ENCODE measurements at places on chromosomes 2 and 18. TPM values are rescaled to one million over a fixed set of nuclear protein-coding genes. Genes with fewer than 3 reads are reported as not detected.

The HOXD13 gene
- total RNA-seq: not detected

The SCN2A gene
- total RNA-seq: 174 TPM

The CTAGE1 gene
- not detected for total RNA-seq

The EEF1B2 gene
- 376 TPM for total RNA-seq

The MCM6 gene
- total RNA-seq: 24.7 TPM

The MARCHF4 gene
- total RNA-seq: 18.5 TPM

The KRTCAP3 gene
- total RNA-seq: not detected

The AP1S3 gene
- 8.5 TPM for total RNA-seq

The MPP4 gene
- 0.63 TPM for total RNA-seq

The TBR1 gene
- total RNA-seq: 132 TPM

The GCFC2 gene
- total RNA-seq: 31.3 TPM

The NEU4 gene
- 0.63 TPM for total RNA-seq

The LYG2 gene
- not detected for total RNA-seq

The SATB2 gene
- total RNA-seq: 826 TPM

The WNT6 gene
- total RNA-seq: not detected

The MSGN1 gene
- not detected for total RNA-seq

The NYAP2 gene
- 21.9 TPM for total RNA-seq

The TMEM198 gene
- total RNA-seq: 15.7 TPM

The NPHP1 gene
- 6.3 TPM for total RNA-seq

The COL4A4 gene
- 0.94 TPM for total RNA-seq

The RGPD8 gene
- 75.7 TPM for total RNA-seq

The GPR55 gene
- not detected for total RNA-seq

The M1AP gene
- total RNA-seq: not detected

The CPLX4 gene
- total RNA-seq: not detected

The ALK gene
- 2.5 TPM for total RNA-seq

The AGXT gene
- not detected for total RNA-seq

The PSMD14 gene
- total RNA-seq: 100 TPM

The GPR17 gene
- 6.3 TPM for total RNA-seq

The C1QL2 gene
- total RNA-seq: 1.6 TPM

The LINC00305 gene
- not detected for total RNA-seq

The TMEM169 gene
- total RNA-seq: 19.1 TPM

The OTOS gene
- total RNA-seq: not detected

The CAMKMT gene
- 9.1 TPM for total RNA-seq

The CYP27C1 gene
- total RNA-seq: 3.1 TPM

The IL36A gene
- total RNA-seq: not detected

The ARHGAP25 gene
- total RNA-seq: 1.3 TPM

The KCNG3 gene
- total RNA-seq: 0.31 TPM

The CACNB4 gene
- 132 TPM for total RNA-seq

The DSEL gene
- total RNA-seq: 74.5 TPM

The SGPP2 gene
- 1.3 TPM for total RNA-seq

The MC5R gene
- 5.0 TPM for total RNA-seq

The DNAJC5G gene
- total RNA-seq: not detected

The UBXN4 gene
- total RNA-seq: 88.3 TPM

The ZNF407 gene
- total RNA-seq: 46.0 TPM

The TPRKB gene
- total RNA-seq: 32.9 TPM

The TMEM200C gene
- 12.8 TPM for total RNA-seq

The CHRNG gene
- not detected for total RNA-seq

The TOGARAM2 gene
- under 0.01 TPM for total RNA-seq

The EGR4 gene
- total RNA-seq: not detected

The TRIB2 gene
- total RNA-seq: 69.5 TPM

The MEP1B gene
- total RNA-seq: not detected

The ACTG2 gene
- total RNA-seq: not detected

The EMILIN1 gene
- 2.2 TPM for total RNA-seq

The DPYSL5 gene
- total RNA-seq: 184 TPM

The TXNDC2 gene
- not detected for total RNA-seq

The FOXD4L1 gene
- 0.63 TPM for total RNA-seq

Measured in parietal lobe (tissue), 2 donors.